ENCODE measurements at places on chromosomes 1 and 21.

DNA sequence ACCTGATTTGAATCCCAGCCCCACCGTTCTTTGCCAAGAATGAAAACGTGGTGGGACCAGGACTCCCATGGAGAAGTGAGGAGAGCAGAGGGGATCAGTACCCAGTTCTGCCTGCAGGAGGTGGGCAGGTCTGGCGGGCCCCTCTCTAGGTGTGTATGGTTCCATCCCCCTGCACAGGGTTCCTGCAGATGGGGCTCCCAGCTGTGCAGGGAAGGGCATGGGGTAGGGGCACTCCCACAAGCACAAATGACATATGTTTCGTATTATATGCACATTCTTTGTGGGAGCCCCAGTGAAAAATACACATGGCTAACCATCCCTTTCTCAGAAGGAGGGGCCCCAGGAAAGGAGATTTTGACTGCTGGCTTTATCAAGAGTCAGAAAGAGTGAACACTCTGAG lies 144.6 kb downstream of the PLPP3 start:
- no peak for DNase-seq

GRCh38 chr21:38796424-38796823 lies 9.3 kb upstream of the ETS2 start:
- no peak for DNase-seq

GRCh38 chr1:107442551-107442950 lies 301.7 kb downstream of the NTNG1 start:
- no peak for DNase-seq

- no peak for DNase-seq
Measured at GRCh38 chr1:33578557-33579448, 106.4 kb downstream of the ZSCAN20 start.

GRCh38 chr1:103171041-103171590 lies 62.8 kb upstream of the COL11A1 start:
- DNase-seq = peak; percentile 51

GRCh38 chr21:35465741-35466140 lies 416.6 kb upstream of the RUNX1 start:
- DNase-seq = no peak

DNA sequence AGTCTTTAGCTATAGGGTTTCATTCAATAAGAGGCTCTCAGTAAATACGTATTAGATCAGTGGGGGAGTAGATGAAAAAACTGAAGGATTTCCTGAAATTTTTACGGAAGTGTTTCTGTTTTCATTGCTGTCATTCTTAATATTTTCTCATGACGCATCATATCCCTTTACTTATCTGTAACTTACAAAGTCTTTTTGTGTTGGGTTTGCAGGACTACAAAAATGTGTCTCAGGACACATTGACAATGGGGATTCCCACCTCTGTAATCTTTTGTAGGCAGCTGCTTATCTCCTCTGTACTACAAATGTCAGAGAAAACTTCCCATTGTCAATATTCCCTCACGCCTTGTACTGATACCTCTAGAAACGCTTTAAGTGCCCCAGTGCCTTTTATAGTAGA lies 35.5 kb downstream of the CRP start:
- no peak for DNase-seq

DNA sequence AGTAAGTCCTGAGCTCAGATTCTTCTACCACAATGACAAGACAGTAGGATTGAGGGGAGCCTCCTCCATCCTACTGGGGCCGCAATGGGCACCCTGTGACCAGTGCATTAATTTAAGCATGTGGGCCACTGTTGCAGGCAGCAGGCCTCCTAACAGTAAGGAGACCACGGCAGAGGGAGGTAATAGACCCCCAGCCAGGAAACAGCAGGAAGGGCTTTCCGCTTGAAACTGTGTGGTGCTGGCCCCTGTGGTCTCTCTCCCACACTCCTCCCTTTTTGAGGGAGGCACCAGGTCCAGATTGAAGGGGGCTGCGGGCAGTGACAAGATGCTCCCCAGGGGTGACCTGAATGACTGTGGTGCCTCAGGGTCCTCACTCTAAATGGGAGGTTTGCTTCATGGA lies 1.7 kb upstream of the CLDN19 start:
- no peak for DNase-seq

- peak; percentile 87 for DNase-seq
Measured at GRCh38 chr1:93426181-93426580, 21.7 kb upstream of the FNBP1L start.

DNA sequence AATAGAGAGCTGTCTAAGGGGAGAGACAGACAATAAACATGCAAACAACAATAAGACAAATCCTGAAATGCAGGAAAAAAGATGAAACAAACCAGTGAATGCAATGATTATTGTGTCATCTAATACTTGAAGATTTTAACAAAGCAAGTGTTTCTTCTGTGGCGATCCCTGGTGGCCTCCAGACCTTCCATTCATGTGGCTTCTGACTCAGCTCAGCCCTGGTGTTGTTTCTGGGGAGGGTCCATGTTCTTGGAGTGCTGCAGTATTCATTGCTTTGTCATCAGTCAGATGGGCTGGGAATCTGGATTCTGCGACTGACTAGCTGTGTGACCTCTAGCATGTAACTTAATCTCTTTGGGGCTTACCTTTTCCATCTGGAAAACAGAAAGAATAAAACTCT lies 1.5 kb upstream of the C2CD4D start:
- DNase-seq = peak; percentile 87

DNA sequence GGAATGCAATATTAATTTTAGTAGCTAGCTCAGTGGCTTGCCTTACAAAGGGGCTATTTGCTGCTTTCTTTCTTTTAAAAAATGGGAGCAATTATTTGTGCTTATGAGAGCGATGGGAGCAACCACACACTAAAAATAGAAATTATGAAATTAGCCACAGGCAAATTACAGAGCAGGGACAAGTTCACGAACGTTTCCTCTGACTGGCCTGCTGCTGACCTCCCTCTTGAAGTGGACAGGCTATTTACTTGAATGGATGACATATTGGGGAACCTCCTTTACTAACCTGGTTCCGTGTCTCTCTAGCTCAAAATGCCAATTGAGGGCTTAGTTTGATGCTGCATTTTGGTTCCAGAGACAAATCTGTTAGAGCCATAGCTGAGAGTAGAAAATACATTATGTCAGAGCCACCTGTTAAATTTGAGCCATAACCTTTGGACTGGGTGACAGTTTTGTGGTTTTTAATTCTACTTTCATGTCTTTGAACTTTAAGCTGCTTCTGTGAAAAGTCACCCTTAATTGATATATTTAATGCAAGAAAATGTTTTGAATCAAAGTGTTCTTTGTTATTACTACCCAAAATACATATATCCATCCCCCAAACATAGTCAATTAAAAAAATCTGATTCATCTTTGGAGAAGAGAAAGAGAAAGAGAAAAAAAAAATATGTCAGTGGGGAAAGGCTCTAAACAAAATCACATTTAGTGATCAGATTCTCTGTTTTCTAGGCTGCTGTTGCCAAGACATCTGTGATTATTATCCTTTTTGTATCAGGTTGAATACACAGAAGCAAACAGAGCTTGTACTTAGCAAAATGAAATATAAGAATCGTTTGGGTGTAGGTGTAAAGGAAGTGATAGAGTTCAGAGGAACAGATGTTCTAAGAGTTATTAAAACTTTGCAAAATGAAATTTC lies 351.9 kb downstream of the ADGRL2 start:
- no peak for DNase-seq

DNA sequence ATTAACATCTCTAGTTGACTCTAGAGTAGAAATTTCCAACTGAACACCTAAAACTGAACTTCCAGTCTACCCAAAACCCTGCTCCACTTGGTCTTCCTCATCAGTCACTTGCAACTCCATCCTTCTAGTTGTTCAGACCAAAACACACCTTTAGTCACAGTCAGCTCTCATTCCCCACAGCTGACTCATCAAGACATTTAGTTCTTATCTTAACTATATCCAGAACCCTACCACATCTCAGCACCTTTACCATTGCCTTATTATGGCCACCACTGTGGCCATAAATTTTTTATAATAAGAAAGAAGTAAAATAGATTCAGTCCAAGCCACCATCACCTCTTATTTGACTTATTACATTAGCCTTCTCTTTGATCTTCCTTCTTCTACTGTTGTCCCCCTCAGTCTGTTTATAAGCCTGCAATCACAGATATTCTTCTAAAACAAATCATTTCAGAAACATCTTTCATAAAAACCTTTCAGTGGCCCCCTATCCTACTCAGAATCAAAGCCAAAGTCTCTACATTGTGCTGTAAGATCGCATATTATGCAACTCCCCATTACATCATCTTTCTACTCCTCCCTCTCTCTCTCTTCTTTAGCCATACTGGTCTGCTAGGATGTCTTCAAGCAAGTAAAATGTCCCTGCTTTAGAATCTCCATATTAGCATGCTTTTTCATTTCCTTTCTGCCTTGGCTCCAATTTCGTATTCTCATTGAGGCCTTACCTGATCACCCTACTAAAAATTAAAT lies 275.9 kb downstream of the LRRC40 start:
- no peak for DNase-seq

- no peak for DNase-seq
Measured at GRCh38 chr21:31133243-31133830, 95.1 kb upstream of the KRTAP19-8 start.

DNA sequence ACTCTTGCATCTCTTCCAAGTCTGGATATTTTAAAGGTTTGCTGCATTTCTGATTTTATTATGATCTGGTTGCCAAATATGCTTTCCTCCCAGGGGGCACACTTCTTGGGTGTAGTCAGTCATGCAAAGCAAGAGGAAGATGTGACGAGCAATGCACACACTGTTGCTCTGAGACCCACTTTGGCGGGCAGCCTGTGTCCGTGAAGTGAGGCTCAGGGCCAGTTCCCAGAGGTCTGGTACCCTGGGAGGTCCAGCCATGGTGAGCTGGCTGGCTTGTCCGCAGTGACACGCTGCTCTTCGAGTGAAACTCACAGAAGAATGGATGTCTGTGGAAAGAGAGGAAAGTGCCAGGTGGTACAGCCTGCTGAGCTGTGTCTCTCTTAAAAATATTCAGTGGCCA lies 52.8 kb upstream of the EDN2 start:
- peak; percentile 27 for DNase-seq

DNA sequence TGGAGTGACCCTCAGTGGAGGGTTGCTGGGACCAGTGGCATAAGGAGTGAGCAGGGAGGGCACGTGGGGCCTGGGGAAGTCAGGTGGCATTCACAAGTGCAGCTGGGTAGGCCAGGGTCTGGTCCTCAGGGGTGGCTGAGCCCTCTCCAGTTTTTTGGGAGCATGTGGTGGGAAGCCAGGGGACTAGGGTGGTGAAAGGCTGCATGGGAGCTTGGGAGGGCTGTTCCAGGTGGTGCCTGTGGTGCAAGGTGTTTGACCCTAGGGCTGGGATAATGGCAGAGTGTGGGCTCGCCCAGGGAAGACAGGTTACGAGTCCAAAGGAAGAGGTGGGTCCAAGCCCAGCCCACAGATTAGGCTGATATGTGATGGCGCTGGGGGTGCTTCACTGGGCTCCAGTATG lies 30.5 kb downstream of the MAN1C1 start:
- DNase-seq = no peak
